Common myeloid progenitor, CD34-positive (primary cell): ENCODE measurements at places on chromosomes 1 and 21.

- no peak for DNase-seq
Observed at GRCh38 chr1:180918519-180918918, 5.8 kb downstream of the KIAA1614 start.

DNA sequence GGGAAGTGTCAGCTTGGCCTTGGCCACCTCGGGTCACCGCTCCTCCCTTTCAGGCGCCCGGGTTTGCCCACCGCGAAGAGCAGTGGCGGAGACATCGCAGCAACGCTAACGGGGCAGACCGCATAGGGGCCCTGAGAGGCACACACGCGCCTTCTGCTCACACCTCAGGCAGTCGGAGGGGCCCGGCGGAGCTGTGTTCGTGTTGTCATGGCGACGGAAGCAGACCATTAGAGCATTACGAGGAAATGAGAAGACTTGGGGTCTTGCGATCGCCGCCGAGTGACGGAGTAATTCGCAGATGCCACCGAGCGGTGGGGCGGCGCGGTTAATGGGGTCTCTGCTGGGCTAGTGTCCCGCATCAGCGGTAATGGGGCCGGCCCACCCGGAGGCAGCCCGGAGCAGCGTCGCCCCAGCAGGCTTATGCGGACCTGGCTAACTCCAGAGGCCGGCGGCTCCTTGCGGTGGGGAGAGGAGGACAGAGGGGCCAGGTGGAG lies 144.1 kb downstream of the TNR start:
- DNase-seq = peak; percentile 22

GRCh38 chr1:218305472-218306064 lies 20.5 kb downstream of the RRP15 start:
- DNase-seq = no peak

DNA sequence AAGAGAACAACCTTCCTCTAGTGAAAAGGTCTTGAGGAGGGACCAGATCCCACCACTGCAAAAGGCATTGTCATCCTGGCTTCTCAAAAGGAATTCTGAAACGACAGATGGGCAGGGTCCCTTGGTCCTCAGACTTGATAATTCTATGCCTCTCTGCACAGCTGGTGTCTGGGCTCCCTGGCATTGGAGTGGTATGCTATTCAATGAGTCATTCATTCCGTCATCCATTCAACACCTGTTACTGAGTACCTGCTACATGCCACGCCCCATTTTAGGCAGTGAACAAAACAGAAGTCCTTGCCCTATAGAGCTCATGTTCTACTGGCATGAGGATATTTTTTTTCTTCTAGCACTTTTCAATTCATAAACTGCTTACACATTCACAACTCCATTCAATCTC lies 45.8 kb upstream of the HMGB4 start:
- DNase-seq = no peak

DNA sequence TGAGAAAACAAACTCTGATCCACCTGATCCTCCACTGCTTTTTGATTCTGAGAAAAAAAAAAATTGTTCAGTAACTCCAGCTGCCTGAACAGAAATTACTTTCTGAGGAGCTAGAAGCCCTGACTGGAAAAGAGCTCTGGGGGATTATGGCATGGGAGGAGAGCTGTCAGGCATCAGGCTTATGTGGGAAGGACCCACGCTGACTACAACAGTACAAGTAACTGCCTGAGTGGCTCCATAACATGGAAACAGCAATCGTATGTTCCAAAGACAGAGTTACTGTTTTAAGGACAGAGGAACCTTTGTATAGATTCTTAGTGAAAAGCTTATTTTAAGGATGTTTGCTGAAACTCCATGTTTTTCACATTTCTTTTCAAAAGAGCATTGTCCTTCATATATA lies 1.2 kb upstream of the ANGPTL7 start:
- no peak for DNase-seq

- DNase-seq = no peak
Observed at GRCh38 chr1:13771745-13772144, 71.8 kb downstream of the PRDM2 start.

- no peak for DNase-seq
Observed at GRCh38 chr1:234760303-234760723, 150.3 kb upstream of the IRF2BP2 start.

- DNase-seq = no peak
Observed at GRCh38 chr1:219771080-219771479, 157.3 kb downstream of the SLC30A10 start.

DNA sequence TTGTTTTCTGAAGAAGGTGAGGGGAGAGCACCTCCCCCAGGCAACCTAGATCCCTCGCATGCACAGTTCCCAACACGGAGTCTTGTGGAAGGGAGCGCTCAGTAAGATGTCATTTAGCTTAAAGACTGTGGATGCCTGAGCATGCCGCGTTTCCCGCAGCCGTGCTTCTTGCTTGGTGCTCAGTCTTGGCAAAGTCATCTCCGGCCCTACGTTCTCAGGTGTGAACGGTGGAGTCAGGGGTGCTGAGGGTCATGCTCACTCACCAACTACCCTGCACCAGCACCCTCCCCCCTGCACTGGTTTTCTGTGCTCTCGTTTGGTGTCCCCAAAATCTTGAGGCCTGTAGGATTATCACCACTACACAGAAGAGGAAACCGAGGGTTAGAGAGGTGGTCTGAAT lies 202.1 kb downstream of the RHOU start:
- DNase-seq = no peak

GRCh38 chr1:207917080-207917479 lies 6.2 kb upstream of the CD34 start:
- no peak for DNase-seq

- DNase-seq = no peak
Observed at GRCh38 chr1:201180901-201181300, 9.7 kb upstream of the IGFN1 start.

DNA sequence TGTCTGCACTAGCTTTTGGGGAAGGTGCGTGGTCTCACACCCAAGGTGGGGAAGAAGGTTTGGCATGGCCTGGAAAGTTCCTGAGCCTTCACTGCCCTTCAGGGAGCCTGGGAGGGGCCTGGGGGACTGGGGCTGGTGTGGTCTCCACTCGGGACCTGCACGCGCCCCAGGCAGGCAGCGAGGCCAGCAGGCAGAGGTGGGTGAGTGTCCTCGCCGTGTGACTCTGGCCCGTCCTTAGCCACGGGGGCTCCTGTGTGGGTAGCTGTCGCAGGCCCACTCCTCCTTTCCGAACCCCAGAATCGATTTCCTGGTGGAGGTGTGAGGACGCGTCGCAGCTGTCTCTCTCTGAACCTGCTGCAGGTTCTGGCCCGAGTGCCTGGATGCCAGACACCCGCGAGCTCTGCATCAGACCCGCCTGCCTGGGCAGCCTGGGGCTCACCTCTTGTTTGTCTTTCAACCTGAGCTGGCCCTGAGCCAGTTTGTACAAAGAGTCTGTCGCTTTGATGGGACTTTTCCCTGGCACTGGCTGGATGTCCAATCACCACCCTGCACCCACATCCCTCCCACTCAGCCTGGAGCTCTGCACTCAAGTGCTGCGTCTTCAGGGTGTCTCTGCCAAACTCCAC lies 36.0 kb upstream of the SLC19A1 start:
- no peak for DNase-seq

DNA sequence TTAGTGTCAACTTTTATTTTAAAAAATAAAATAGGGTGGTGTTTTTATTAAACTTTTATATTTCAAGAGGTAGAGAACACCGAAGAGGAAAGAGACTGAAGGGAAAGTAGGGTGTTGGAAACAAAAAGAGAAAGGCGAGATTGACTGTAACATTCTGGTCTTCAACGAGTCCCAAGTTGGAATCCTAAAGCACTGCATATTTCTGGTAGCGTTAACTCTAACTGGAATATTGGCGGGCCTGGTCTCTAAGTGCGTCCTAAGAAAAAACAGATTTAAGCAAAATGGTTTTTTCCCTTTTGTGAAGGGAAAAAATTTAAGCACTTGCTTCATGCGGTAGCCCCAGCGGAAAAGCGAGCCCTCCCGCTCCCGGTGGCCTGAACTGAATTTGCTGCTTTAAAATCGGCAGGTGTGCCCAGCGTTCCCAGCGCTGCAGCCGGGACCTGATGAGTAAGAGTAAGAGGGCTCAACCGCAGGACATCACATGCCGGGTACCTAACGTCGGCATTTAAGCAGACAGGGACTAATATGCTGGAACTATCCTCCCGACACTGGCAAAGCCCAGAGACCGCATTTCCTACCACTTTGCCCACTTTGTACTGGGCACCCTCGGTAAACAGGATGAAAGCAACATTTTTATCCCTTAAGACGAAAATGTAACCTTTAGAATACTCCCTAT lies 30.5 kb upstream of the NFIA start:
- no peak for DNase-seq

DNA sequence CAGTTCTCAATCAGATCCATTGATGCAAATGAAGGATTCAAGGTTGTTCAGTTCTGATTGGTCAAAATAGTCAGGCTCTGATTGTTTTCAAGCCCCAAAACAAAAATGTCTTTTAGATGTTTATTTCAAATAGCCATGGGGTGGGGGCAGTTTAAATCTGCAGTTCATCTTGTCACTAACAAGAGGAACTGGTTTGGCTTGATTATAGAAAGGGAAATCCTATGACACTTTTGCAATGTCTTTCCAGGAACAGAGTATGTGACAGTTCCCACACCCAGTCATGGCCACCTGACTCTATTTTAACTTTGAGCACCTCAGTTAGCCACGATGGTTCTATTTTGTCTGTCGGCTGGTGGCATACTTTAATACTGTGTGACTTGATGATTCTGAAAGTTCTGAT lies 1544.1 kb downstream of the PLA2G4A start:
- DNase-seq = peak; percentile 1

GRCh38 chr1:12472798-12473551 lies 145.0 kb downstream of the DHRS3 start:
- DNase-seq = peak; percentile 55

GRCh38 chr1:87683196-87683956 lies 354.7 kb downstream of the LMO4 start:
- DNase-seq = peak; percentile 7

- DNase-seq = no peak
Observed at GRCh38 chr1:70438529-70438928, 27.5 kb downstream of the CTH start.

- DNase-seq = no peak
Observed at GRCh38 chr1:18549906-18550305, 69.2 kb downstream of the KLHDC7A start.

- DNase-seq = no peak
Observed at GRCh38 chr1:220516014-220516721, 11.8 kb upstream of the MARK1 start.

DNA sequence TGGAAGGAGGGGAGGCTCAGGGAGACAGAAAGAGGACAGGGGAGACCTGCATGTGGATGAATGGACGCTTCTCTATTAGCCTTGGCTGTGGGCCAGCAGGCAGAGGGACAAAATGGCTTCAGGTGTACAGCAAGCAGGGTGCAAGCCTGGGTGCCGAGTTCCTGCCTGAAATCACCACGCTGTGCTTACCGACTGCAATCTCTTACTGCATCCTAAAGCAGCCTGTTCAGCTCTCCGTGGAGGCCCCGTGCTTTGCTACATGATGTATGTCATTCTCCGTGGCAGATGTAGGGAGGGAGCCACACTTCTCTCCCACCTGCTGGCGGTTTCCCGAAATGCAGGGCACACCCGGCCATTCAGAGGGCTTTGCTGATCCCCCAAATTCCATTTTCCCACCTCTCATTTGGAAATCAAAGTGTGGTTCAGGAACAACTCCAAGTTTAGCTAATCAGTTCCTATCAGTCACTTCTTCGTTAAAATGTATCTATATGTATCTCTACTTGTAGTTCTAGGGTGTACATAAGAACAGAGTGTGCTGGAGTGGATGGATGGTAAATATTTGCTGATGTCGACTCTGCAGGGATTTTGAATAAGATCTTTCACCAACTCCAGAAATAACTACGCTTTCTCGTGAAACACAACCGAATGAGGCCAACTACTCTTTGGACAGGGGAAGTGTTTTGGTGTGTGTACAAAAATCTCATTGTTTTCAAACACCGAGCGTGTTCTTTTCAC lies 122.3 kb upstream of the BACE2 start:
- DNase-seq = no peak
